ENCODE measurements at places on chromosomes 5 and 9. TPM values are rescaled to one million over a fixed set of nuclear protein-coding genes. Genes with fewer than 3 reads are reported as not detected.

Gene IL13
- not detected for total RNA-seq

Gene CARTPT
- not detected for total RNA-seq

Gene FGFR4
- total RNA-seq, result 3.7 TPM

Gene PDE6A
- 0.06 TPM for total RNA-seq

Gene SLC6A19
- total RNA-seq, result not detected

Gene RABEPK
- 11.7 TPM for total RNA-seq

Gene ANKRD20A1
- 8.7 TPM for total RNA-seq

Gene ANKDD1B
- total RNA-seq, result 0.71 TPM

DNA sequence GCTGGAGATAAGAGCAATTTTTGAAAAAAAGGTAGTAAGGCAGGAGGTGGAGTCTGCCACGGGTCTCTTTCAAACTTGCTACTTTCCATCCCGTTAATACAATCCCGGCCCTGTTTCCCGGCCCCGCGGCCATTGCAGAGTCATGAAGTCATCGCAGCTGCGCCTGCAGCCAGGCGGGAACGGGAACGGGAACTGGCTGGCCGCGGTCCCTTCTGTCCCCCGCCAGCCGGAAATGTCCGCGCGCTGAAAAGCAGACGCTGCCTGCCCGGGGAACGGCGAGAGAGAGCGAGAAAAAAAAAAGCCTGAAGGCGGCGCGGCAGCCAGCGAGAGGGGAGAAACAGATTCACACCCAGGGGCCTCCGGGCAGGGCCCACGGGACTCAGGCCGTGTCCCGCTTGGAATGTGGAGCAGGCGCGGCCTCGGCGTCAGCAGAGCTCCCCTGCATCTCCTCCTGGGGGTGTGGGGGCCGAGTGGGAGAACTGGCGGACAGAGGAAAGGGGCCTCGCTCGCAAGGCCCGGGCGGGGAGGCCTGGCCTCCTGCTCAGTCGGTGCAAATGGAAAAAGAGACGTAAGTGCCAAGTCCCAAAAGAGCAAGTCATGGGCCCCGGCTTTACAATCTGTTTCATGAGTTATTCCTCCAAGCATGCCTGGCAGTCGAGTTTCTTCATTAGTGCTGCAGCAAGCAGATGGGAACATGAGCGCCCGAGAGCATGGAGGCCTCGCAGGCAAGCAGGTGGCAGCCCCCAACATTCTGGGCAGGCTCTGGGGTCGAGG lies 201.2 kb upstream of the GAS1 start:
- DNase-seq, result peak; percentile 96

- DNase-seq, result no peak
These were observed 121.7 kb upstream of the NR3C1 start for GRCh38 chr5:143525176-143525575.

DNA sequence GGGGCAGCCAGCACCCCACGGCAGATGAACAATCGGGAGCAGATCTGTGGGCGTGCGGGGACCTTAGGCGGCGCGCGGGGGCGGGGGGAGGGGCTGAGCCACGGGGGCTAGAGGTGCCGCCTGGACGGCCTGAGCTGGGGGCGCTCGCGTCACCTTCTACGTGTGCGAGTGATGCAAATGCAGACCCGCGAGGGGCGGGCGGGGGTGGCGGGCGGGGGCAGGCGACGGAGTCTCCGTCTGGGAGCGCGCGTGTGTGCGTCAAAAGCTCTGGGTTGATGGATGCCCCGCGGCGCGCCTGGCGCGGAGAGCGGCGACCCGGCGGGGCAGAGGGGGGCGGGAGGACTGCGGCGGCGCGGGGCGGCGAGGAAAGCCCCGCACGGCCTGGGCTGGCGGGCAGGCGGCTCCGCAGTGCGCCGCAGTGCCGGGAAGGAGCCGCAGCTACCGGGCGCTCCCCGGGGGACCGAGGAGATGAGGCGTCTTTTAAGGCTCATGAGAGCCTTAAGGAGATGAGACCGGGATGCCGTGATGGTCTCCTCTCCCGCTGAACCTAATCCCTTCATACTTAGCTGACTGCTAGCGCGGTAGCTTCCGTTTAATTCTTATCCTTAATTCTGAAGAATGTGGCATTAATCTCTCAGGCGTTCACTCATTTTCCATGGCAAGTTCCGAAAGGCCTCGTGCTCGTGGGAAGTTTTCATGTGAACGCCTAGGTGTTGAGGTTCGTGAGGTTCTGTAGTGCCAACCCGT lies 1.5 kb downstream of the SV2C start:
- DNase-seq, result peak; percentile 20

DNA sequence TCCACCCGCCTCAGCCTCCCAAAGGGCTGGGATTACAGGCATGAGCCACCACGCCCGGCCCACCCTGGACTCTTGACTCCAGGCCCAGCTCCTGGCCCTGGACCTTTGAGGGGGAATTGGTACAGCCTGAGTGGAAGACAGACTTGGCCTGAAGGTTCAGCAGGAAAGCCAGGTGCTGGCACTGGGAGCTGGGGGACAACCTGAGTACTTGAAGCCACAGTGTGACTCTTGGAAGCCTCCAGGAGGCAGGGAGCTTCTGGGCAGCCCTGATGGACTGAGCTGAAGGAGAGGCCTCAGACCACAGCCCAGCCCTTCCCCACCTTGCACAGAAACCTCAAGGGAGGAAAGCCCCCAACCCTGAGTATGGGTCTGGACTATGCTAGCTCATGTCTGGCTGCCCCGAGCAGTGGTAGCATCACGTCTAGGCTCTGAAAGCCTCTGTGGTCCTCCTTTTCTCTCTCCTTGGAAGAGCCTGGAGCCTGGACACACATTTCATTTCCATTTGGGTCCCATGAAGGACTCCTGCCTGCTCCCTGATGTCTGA lies 54.1 kb downstream of the RASGEF1C start:
- no peak for DNase-seq

DNA sequence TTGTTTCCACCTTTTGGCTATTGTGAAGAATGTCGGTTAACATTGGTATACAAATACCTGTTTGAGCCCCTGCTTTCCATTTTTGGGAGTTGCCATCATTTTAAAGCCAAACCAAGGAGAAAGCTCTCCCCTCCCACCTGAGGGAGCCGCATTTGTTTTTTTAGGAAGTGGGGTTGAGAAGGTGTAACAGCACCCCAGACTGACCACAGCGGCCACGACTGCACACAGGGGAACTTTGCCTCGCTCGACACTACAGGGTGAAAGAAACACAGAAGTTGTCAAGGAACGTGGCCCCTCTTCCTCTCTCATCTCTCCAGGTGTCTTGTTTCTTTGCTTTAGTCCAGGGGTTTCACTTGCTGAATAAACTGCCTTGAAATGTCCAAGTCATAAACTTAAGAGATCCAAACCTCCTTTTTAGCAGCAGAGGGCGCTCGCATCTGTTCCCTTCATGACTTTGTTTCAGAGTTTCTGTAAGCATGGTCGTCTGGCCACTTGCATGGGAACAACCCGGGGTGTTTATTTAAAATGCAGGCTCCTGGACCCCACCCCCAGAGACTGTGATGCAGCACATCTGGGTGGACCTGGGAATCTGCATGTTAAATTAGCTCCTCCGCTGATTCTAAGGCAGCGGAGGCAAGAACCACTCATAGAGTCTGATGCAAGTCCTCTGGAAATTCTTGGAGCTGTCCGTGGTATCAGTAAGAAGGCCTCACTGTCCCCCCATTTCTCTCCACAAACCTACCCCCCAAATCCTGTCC lies 2.1 kb upstream of the TTLL11 start:
- peak; percentile 71 for DNase-seq

GRCh38 chr9:116087751-116088194 lies 65.8 kb upstream of the PAPPA start:
- no peak for DNase-seq

DNA sequence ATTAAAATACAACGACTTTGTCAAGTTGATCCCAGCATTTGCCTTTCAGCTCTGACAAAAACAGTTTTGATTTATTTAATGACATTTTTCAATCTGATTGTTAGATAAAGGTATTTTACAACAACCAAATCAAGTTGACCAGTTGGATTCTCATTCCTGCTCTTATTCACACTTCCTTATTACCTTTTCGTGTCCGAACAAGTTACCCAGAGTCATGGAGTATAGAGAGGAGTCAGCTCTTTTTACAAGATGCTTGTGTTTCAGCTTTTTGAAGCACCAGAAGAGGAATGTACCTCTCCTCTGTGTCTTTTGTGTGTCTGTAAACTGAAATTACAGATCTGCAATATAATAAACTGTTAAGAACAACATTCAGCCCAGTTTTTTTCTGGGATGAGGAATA lies 151.3 kb upstream of the TMEM161B start:
- no peak for DNase-seq

DNA sequence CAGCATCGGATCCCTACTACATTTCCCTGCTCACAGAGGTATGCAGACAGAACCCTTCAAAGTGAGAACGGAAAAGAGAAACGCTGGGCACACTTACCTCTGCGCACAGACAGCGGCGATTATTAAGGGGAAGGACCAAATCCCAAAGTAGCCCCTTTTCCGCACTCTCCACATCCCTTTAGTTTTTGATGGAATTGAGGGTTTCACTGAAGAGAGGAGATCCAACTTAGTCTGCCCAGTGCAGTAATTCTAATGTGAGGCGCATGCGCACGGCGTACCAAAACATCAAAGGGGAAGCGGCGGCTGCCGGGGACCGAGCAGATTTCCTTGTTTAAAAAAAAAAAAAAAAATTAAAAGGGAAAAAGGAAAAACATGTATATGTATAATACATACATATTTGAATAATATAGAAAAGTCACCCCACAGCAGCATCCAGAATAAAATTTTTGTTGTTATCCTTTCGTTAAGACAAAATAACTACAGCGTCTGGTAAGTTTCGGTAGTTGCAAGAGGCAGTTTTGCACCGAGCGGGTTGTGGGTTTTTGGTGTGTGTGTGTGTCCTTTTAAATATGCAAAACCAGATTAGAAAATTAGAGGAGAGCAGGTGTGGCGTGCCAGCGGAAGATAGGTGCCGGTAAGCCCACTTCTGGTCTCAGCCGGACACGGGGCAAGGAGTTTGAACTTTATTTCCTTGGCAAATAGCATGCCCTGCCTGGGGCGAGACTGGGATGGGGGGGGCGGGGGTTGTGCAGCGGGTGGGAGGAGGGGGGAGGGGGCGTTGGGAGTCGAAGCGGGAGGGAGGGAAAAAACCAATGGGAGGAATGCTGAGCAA lies at the start of gene GABRB2:
TSS of gene GABRB2 (minus strand) at position 256 of the 832 bp plus-strand sequence. CDS start at position 174, 82 bp downstream.
- DNase-seq, result peak; percentile 56

GRCh38 chr9:35294066-35294465 lies 132.3 kb downstream of the UNC13B start:
- no peak for DNase-seq

GRCh38 chr5:7367780-7368179 lies 28.2 kb upstream of the ADCY2 start:
- DNase-seq, result no peak

- DNase-seq, result no peak
These were observed 24.2 kb downstream of the P4HA2 start for GRCh38 chr5:132203464-132203818.

- DNase-seq, result no peak
These were observed 151.9 kb downstream of the MACROH2A1 start for GRCh38 chr5:135246923-135247795.
